ENCODE measurements at places on chromosomes 12 and 14.

GRCh38 chr12:4825011-4825858, 84.5 kb upstream of the KCNA1 start:
- DNase-seq, result no peak

DNA sequence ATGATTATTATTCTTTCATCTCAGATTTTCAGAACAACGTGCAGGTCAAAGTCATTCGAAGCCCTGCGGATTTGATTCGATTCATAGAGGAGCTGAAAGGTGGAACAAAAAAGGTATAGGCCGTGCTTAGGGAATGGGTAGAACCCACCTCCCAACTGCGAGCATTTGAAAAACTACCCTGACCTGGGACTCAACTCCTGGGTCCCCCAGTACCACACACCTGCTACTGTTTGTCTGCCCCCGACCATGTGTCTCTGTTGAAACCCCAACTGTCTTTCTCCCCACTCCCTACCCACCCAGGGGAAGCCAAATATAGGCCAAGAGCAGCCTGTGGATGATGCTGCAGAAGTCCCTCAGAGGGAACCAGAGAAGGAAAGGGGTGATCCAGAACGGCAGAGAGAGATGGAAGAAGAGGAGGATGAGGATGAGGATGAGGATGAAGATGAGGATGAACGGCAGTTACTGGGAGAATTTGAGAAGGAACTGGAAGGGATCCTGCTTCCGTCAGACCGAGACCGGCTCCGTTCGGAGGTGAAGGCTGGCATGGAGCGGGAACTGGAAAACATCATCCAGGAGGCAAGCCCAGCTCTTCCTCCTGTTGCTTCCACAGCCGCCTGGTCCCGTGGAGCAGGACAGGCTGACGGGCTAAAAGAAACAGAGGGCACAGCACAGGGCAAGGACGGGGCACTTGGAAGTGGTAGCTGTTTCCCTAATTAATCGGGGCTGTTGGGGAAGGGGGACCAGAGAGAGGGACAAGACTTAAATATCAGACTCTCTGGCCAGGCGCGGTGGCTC, 20.5 kb downstream of the AGAP2 start:
- no peak for DNase-seq

DNA sequence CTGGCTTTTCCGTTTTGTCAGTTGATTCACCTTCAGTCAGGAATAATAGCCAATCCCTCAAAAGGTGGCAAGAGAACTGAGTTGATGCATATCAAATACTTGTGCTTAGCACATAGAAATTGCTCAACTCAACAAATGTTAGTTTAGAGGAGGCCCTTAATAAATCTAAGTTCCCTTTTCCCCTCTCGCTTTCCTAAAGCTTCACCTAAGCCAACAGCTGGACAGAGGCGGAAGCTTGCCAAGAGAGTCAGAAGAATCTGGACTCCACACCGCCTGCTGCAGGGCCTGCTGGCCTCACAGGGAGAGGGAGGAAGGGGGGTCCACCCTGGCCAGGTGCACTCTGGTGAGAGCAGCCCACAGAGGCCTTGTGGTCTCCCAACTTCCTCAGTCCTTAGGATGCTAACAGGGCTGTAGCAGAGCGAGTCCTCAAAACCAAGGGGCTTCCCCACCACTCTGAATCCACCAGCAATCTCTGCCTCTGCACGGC, 213.1 kb downstream of the CHST11 start:
- no peak for DNase-seq

- DNase-seq, result no peak
Observed at GRCh38 chr12:3518902-3519301, 27.9 kb downstream of the PRMT8 start.

GRCh38 chr14:99745307-99745951, 47.8 kb upstream of the EML1 start:
- DNase-seq, result no peak

GRCh38 chr12:83077041-83077440, 390.3 kb downstream of the TMTC2 start:
- no peak for DNase-seq

- DNase-seq, result no peak
Observed at GRCh38 chr12:47410383-47410782, 295.4 kb downstream of the RPAP3 start.

DNA sequence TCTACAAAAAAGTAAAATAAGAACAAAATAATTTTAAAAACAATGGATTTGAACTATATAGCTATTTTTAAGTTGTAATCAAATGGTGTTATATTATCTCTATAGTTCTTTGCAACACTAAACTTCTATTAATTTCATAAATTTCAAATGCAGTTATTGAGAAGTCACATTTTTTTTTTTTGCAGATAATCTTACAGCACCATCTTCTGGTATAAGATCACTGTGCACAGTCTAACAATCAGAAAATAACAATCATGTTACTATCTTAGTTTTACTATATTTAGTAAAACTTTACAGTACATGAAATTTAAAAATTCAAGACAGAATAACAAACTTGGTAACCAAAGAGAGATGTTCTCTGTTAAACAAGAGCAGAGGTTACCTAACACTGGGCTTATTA, 40.6 kb downstream of the GXYLT1 start:
- DNase-seq, result no peak

GRCh38 chr12:120759591-120760348, 34.1 kb downstream of the ACADS start:
- DNase-seq, result no peak

DNA sequence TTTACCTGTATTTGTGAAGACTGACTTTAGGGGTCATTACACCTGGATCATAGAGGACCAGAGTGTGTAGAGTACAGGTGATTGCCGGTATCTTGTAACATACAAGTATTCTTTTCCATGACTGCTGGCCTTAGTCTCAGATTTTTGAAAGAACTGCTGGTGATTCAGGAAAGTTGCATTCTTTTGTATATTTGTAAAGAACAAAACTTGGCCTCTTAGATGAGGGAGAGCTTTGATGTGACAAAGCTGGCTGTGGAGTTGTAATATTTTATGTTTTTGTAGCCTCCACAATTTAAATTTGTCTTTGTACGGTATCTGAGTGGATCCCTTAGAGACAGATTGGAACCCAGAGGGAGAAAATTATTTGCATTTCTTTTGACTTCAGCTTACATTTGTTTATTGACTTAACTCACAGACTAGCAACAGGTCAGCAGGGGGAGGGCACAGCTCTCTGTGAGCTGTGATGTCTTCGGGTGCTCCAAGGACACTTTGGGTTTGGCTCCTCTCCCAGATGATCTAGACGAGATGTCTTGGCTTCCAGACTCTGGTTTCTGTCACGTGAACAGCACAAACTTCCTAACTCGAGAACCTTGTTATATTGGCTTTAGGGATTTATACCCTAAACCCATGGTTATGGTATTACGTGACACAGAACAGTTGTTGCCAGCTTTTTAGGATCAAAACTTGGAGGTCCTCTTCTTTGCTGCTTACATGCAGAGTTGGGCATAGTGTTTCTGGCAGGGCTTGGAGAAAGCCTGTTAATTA, 65.9 kb downstream of the DAAM1 start:
- DNase-seq, result no peak

DNA sequence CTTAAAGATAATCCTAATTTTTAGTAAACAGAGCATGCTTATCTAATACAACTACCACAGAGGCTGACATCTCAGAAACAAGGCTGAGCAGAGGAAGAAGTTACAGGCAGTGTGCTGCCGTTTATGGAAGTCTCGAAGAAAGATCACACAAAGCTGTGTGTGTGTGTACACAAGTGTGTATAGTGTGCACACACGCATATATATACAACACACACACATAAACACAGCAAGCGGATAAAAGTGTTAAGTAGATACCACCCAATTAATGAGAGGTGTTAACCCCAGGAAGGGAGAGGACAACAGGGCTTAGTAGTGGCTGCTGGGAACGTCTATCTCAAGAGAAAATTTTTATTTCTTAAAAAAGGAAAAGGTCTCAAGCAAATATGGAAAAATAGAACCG, 15.3 kb downstream of the CCDC88C start:
- no peak for DNase-seq

DNA sequence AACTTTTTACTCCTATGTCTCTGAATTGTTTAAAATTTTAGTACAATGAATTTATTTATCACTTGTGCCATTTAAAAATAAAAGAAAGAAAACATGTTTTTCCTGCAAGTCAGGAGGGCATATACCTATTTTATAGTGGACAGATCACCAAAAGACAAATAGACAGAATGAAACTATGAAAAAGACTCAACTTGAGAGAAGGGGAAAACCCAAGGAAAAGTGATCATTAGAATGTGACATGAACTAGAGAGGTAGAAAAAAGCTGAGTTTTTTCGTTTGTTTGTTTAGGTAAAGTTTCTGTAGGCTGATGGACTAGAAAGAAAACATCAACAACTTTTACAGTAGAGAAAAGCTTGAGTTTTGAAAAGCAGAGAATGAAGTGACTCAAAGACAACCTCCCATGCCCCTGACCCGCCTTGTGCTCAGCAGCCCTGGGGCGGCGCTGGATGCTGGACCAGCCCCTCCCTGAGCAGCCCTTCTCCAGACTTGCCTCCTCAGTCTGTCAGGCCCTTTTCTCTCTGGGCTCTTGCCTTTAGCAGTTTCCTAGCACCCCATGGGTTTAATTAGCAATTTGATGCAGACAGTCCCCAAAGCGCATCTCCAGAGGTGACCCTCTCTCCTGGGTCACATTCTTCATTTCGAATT, 95.1 kb upstream of the ARID2 start:
- DNase-seq, result no peak

- no peak for DNase-seq
Observed at GRCh38 chr12:26379777-26380467, 184.5 kb downstream of the SSPN start.

GRCh38 chr14:77301103-77301502, 19.6 kb downstream of the POMT2 start:
- no peak for DNase-seq

- no peak for DNase-seq
Observed at GRCh38 chr14:50342221-50343078, 30.3 kb downstream of the DMAC2L start.

GRCh38 chr14:32826404-32827082, 112.1 kb upstream of the NPAS3 start:
- DNase-seq, result no peak

DNA sequence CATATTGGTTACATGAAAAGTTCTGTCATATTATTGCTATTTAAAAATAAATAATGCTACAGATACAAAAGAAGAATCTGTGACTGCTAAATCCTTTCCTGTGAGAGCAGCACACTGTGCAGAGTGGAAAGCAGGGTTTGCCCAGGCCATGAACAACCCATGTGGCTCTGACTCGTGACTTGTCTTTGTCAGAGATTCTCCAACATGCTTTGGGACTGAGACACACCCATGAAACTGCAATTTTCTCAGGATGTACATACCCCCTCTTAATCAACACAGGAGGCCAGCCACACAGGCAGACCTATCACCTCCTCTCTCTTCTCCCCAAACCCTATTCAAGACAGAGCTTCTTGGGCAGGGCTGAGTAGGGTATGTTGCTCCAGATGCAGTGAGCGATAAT, 96.8 kb upstream of the NTF3 start:
- no peak for DNase-seq

- DNase-seq, result peak; percentile 30
Observed at GRCh38 chr12:50088577-50089335, 3.6 kb downstream of the SMARCD1 start.

DNA sequence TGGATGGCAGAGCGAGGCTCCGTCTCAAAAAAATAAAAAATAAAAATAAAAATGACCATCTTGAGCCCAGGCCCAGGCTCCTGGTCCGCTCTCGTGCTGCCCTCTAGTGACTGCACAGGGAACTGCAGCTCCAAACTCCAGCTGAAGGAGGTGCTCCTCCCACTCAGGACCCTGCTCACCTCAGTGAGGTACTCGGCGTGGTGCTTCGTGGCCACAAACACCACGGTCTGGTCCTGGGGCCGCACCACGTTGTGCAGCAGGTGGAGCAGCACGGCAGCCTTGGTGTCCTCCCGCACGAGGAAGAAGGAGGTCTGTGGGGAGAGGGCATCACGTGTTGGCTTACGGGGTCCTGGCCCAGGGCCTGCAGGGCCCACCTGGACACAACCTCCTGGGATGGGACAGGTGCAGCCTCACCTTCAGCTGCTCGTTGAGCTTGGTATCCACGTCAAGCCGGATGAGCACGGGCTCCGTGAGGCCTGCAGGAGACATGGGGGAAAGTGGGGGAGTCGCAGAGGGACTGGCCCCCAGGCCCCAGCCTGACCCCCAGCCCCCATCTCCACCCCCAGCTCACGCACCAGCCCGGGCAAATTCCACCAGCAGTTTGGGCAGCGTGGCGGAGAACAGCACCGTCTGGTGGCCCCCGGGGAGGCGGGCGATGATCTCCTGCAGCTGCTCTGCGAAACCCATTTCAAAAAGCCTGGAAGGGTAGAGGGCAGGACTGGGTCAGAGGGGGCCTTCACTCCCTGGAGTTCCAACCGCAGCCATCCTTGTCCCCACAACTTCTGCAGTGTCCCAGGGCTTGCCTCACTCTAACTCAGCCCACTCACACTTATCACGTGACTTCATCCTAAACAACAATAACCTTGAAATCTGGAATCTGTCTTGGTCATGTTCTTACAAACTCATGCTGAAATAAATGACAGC, 10.6 kb downstream of the DDX54 start:
- DNase-seq, result peak; percentile 59

GRCh38 chr12:53830631-53831030, 78.9 kb upstream of the CISTR start:
- DNase-seq, result no peak

DNA sequence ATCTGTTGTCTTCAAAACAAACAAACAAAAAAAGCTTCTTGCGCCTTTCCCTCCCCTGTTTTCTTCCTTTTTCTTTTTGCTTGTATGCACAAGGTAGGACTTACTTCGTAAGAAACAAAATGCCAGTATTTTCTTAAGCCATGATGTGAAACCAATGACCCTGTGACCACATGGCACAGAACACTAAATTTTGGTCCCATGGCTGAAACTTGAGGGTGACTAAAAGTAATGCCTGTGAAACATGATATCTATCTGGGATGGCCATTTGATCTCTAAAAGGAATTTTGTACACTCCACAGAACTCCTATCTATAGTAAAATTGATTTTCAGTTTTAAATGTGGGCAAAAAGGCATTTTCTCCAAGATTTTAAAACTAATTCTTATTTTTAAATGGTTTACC, 63.6 kb downstream of the PAPOLA start:
- no peak for DNase-seq

- no peak for DNase-seq
Observed at GRCh38 chr14:77031759-77032490, 3.4 kb upstream of the IRF2BPL start.

GRCh38 chr12:52247622-52248540, 14.8 kb downstream of the KRT7 start:
- no peak for DNase-seq

DNA sequence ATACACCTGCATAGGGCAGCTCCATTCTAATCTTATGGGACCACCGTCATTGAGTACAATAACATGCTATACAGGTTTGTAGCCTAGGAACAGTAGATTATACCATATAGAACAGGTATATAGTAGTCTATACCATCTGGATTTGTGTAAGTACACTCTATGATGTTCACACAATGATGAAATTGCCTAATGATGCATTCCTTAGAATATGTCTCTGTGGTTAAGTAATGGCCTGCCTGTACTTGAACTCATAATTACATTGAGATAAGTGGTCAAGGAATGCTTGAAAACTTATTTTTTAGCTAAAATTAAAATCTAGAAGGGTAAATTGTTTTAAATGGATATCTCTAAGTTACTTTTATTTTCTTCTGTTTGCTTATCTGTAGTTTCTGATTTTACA, 152.7 kb downstream of the SRGAP1 start:
- DNase-seq, result no peak
